ENCODE measurements at places on chromosomes 3 and 15. TPM values are rescaled to one million over a fixed set of nuclear protein-coding genes. Genes with fewer than 3 reads are reported as not detected.

Gene INSYN1
- 7.9 TPM for total RNA-seq

Gene GLDN
- total RNA-seq: 0.99 TPM

Gene C3orf85
- 3.6 TPM for total RNA-seq

Gene SERINC4
- 0.23 TPM for total RNA-seq

Gene LIPC
- total RNA-seq: 6.6 TPM

Gene LRRC3B
- total RNA-seq: 3.7 TPM

Gene OXNAD1
- 36.7 TPM for total RNA-seq

Gene MUC20
- 36.7 TPM for total RNA-seq

Gene ARIH1
- total RNA-seq: 76.7 TPM

Gene CYP1A1
- not detected for total RNA-seq

Gene ANKRD34C
- total RNA-seq: 0.12 TPM

Gene IMP3
- total RNA-seq: 68.1 TPM
